GM12878 (cell line): ENCODE measurements at places on chromosomes 7 and 10.

- DNase-seq = no peak
These were observed 49.3 kb upstream of the DAGLB start for GRCh38 chr7:6496842-6497636.

- no peak for DNase-seq
These were observed 592.0 kb downstream of the AUTS2 start for GRCh38 chr7:70190281-70190680.

DNA sequence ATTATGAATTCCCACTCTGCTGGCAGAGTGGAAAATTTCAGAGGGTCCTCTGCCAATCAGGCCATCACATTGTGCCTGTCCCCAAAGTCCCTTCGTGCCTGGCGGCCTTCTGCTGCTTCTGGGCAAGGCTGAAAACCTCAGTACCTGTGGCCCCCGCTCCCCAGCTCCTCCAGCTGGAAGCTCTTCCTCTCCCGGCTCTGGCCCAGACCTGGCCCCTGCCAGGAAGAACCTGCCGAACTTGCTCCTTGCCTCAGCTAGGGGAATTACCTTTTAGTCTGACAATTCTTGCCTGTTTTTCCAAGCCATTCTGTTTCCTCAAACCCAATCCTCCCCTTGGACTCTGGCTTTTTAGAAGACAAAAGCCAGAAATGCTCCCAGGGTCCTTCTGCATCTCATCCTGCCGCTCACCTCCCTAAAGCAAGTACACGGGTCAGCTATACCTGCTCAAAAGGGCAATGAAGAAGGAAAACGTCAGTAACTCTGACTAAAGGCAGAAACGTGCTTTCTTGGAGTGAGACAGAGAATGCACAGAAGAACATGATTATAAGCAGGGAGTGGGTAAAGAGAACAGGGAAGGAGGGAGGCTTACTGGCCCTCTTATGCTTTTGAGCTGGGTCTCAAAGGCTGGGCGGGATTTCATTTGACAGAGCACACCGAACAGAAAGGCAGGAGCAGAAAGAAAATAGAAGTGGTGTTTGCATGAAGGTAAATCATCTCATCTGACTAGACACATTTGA, 28.1 kb upstream of the TRIL start:
- no peak for DNase-seq

GRCh38 chr7:99019523-99020412, 124.1 kb downstream of the SMURF1 start:
- DNase-seq = no peak

DNA sequence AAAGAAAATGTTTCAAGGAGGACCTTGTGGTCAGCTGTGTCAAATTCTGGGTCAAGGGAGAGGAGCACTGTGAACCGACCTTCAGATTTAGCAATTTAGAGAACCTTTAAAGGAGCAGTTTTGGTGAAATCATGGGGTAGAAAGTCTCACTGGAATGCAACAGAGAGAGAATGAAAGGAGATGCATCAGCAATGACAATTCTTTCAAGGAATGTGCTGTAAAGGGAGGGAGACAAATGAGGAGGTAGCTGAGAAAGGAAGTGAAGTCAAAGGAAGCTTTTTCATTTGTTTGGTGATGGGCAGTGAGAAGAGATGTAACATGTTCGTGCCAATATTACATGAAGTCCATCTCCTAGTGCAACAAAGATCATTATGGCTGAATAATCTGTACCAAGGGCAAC, 166.0 kb downstream of the TSPAN12 start:
- DNase-seq = no peak

GRCh38 chr7:130008941-130009847, 42.0 kb downstream of the ZC3HC1 start:
- no peak for DNase-seq

DNA sequence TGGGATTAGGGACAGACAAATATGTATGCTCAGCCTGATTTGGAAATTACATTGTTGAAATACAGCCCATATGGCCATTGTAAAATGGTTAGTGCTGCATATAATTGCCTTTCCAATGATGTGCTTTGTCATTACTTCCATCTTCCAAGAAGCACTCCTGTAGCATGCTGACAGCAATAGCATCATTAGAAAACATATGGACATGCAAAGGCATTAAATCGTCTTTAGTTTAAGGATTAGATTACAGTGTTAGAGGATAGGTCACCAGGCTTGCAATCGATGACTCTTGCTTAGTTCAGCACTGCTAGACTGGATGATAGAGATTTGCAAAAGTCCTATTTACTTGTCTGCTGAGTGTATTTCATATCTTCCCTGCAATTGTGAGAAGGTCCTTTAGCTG, 17.4 kb downstream of the AUTS2 start:
- no peak for DNase-seq

- DNase-seq = no peak
These were observed 27.6 kb downstream of the ANKRD7 start for GRCh38 chr7:118252087-118252486.

GRCh38 chr10:32055478-32056135, 618 bp downstream of the KIF5B start:
- DNase-seq = no peak

- no peak for DNase-seq
These were observed 928 bp downstream of the COMTD1 start for GRCh38 chr10:75234683-75235374.

DNA sequence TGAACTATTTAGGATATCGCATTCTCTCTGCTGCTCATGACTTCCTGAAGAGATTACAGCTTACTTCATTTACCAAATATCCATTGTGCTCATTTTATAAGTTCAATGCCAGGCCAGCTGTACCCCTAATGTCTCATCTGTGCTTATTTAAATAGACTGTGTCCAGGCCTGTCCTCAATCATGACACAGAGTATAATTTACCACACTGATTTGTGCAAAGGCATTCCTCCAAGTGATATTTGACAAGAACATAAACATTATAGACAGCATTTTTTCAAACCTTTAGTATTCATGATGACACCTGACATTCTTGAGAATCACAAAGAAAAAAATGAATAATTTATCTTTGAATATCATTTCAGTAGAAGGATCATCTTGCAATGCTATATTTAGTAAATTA, 260.1 kb upstream of the SEMA3D start:
- no peak for DNase-seq

DNA sequence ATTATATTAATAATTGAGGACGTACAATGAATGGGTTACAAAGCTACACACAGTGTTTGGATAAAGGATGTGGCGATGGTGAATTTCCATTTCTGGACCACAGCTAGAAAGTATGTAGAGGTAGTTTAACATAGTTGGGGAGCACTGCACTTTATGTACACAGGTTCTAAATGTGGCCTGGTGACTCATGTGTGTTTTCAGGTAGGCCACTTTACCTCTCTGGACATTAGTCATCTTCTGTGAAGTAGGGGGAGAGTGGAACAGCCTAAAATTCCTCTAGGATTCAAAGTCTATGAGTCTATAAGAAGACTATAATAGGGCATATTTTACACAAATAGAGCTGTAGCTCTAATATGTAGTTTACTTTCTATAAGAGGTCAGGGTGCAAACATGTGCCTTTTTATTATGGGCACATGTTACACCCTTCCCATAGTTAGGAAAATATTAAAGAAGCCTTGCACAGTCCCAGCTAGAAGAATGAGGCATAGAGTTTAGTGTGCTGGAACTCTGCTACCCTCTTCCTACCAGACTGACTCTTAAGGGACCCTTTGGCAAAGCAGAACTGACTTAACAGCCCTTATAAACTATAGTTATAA, 594.9 kb downstream of the LRMDA start:
- DNase-seq = no peak

- DNase-seq = no peak
These were observed 57.1 kb downstream of the KCNMA1 start for GRCh38 chr10:77580482-77580881.

GRCh38 chr7:108094933-108095710, 35.0 kb downstream of the LAMB4 start:
- no peak for DNase-seq

GRCh38 chr7:137771273-137771672, 75.5 kb downstream of the DGKI start:
- no peak for DNase-seq

DNA sequence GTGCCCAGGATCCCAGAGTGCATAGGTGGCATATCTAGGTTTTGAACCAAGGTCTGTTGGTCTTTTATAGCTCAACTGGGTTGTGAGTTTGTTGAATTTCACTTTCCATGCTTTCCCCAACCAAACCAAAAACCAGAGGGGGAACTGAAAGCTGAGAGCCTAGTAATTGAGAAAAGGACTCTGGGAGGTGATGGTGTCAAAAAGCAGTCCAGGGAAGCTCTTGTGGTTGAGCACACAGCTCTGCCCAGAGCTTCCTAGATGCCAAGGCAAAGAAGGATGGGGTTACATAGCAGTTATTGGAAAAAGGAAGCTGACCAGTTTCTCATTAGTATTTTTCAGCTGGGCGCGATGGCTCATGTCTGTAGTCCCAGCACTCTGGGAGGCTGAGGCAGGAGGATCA, 9.9 kb downstream of the POR start:
- no peak for DNase-seq

GRCh38 chr10:71575934-71576801, 143.4 kb downstream of the C10orf105 start:
- no peak for DNase-seq

DNA sequence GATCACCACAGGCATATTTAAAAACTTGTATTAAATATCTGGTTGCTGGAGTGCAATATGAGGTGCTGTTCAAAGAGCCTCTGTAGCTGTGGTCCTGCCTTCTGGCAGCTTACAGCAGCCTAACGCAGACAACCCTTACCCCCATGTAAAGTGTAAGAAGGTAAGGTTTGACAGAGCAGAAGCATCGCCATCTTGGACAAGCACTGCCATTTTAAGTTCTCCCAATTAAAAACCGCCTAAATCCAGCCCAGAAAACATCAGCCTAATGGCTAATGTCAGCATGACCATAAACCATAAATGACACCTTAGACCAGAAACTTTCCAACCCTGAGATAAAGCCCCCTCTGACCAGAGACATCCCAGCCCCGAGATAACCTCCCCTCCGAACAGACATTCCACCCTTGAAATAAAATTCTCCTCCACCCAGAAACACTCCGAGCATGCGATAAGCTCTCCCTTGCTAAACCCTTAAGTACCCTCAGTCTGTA, 5.3 kb upstream of the OIT3 start:
- no peak for DNase-seq

- no peak for DNase-seq
These were observed 466.2 kb downstream of the TYW1 start for GRCh38 chr7:67462781-67463191.

DNA sequence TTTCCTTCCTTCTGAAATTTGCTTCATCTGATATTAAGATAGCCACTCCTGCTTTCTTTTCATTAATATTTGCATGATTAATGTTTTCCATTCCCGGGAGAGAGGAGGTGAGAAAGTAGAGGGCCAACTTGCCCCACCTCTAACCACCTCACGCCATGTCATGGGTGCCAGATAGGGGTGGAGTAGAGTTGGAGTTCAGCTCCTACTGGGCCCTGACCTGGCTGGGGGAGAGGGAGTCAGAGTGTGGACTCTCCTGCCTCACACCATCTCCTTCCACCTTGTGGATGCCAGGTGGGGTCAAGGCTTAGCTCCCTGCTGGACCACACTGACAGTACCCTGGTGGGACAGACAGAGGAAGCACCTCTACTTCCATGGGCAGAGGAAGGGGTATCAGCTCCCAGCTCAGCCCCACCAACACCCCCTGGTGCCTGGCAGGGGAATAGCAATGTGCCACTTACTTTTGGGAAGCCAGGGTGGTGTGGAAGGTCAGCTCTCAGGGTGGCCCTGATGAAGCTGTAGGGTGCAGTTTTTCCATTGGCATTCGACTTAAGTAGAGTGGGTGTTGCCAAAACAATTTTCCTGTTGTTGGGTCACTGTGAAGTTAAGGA, 28.0 kb downstream of the CHST12 start:
- no peak for DNase-seq

- DNase-seq = no peak
These were observed 18.6 kb downstream of the AGMO start for GRCh38 chr7:15543256-15543655.

DNA sequence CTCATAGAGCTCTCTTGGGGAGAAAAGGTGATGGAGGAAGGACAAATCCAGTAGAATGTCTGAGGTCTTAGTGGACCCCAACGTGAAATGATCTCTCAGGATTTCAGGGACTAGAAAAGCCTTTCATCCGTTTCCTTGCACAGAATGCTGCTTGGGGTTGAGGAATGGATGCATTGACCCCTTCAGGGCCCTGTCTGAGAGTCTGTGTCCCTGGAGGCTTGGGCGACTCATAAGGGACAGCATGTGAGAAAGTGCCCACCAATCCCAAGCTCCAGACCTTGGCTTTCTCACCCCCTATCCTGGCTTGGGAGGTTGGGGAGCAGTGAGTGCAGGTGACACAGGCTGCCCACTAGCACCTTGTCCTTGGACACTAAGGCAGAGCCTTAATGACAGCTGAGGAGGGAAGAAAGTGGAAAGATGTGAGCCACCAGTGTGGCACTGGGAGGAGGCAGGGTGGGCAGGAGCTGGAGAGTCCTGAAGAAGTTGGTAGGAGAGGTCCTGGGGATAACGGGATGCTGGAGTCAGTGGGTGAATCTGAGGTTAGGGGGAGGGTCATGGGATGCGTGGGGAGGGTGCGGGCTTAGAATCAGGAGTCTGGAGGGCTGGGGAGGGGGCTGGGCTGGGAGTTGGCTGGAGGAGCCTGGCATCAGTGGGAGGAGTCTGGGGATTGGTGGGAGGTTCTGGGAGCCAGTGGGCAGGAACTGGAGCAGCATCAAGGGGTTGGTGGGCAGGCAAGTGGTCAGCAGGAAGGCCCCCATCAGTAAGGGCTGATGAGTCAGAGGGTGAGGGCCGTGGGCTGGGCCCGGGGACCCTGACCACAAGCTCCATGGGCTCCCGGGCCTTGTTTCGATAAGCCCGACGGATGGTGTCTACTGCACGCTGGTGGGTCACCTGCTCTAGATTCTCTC, 8.6 kb downstream of the LZTS2 start:
- DNase-seq = no peak

- no peak for DNase-seq
These were observed 133.2 kb upstream of the KCNMA1 start for GRCh38 chr10:77770868-77771175.

GRCh38 chr7:141949451-141949850, 2.7 kb upstream of the CLEC5A start:
- no peak for DNase-seq

- DNase-seq = no peak
These were observed at the start of gene ADRA2A for GRCh38 chr10:111076682-111077478. TSS of gene ADRA2A (plus strand) at chr10:111077029. CDS start at chr10:111077997, 968 bp downstream.

DNA sequence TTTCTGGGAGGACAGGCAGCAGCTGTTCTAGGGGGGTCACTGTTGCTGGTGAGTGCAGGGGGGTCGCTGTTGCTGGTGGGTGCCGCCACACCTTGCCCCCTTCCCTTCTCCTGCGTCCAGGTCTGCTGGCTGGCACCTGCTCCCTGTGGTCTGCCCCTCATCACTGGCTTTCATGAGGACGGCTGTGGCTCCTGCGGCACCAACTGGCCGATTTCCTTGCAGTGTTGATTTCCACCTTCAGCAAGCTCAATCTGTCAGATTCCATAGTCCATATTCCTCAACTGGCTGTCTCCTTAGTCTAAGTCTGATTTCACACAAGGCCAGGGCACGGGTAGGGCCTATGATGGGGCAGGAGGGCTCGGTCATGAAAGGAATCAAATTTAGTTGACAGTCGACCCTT, 23.4 kb upstream of the GRB10 start:
- DNase-seq = no peak

GRCh38 chr7:17144322-17144721, 154.1 kb upstream of the AHR start:
- no peak for DNase-seq
